ENCODE measurements at places on chromosomes 11 and 22.

DNA sequence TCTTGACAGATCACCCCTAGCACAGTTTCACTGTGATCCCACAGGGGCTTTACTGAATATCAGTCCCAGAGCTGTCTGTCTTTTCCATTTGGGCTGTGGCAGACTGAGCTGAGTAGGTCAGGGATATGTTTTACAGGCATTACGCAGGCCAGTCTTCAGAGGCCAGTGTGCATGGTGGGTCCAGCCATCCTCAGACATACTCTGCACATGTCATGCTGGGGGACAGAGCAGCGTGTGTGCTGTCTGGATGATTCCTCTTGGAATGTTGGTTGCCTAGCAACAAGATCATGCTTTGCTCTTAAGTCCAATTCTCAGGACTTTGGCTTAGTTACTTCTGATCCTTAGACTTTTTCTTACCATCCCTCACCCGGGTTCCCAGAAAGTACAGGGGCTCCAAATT, 736.5 kb downstream of the DLG2 start:
- DNase-seq, result no peak

DNA sequence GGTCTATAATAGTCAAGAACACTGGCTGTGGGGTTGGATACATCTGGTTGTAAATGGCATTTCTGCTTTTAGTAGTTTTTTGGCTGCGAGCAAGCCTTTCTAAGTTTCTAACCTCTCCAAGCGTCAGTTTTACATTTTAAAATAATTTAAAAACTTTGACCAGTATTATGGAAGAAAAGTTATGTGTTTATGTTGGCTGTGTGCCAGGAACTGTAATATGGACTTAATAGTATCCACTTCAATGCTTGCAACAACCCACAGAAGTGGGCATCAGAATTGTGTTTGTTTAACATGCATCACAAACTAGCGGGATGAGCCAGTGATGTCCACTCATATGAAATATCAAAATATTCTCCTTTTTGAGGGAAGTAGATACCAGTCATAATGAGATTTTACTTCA, 844.2 kb downstream of the JRKL start:
- DNase-seq, result no peak

DNA sequence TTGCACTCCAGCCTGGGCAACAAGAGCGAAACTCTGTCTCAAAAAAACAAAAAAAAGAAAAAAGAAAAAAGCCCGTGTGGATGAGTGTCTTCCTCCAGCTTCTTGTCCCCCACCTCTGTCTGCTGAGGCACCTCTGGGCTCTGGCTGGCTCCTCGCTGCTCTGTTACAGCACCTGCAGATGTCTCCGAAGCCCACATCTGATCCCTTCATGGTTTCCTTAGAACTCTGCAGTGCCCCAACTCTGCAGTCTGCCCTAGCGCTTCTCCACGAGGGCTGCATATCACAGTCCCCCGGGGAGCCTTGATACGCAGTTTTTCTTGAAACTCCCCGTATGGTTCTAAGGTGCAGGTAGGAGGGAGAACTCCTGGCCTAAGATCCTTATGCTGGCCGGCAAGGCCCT, 15.9 kb downstream of the KCTD17 start:
- DNase-seq, result no peak

DNA sequence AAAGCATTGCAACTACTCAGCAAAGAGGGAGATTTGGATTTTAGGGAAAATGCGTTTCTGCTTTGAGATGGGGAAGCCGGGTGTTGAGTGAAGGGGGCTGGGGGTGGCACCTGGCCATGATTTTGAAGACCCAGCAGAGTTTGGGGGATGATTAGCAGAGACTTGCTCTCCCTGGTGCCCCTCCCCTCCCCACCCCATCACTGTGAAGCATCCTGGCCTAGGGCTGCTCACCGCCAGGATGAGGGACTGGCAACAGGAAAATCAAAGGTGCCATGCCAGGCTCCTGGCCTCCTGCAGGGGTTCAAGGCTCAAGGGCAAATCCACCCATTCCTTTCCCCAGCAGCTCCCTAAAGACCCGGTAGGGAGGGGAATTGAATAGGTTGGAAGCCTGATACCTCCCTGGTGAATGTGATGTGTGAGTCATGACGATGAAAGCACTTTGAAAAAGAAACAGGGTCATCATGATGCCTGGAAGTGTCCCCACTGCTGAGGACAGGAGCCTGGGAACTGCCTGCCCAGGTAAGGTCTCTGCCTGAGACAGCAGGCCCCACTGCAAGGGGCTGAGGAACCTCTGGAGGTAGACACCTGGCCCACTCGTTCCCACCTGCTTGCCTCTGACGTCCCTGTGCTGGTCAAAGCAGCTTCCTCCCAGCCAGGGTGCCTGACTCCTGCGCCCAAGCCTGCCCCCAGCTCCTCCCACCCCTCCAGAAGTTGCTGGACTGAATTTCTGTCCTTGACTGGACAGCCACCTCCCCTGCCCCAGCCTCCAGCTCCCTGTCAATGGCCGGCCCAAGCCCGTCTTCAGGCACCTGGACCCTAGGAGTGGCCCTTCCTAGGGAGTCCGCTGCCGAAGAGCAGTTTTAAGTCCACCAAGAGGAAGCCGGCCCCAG, 1.7 kb downstream of the CHST1 start:
- DNase-seq, result peak; percentile 70

GRCh38 chr11:11512929-11513328, 108.9 kb downstream of the GALNT18 start:
- DNase-seq, result no peak

DNA sequence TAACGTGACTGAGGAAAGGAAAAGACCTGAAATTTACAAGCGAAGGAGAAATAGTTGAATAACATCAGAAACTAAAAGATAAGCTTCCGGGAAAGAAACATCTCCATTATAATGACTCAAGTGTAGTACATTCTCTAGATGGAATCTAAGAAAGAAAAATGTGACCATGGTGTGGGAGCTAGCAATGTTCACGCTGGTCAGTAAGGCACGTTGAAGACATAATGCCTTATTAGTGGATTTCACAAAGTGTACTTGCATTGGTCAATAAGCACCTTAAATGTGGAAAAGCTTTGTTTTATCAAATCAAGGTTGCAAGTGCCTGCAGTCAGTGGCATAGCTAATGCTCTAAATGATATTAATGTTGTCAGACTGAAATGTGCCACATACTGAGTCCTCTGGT, 2.8 kb upstream of the LARGE1 start:
- no peak for DNase-seq

- DNase-seq, result no peak
These were observed 74.3 kb downstream of the SHANK2 start for GRCh38 chr11:71178076-71178475.

DNA sequence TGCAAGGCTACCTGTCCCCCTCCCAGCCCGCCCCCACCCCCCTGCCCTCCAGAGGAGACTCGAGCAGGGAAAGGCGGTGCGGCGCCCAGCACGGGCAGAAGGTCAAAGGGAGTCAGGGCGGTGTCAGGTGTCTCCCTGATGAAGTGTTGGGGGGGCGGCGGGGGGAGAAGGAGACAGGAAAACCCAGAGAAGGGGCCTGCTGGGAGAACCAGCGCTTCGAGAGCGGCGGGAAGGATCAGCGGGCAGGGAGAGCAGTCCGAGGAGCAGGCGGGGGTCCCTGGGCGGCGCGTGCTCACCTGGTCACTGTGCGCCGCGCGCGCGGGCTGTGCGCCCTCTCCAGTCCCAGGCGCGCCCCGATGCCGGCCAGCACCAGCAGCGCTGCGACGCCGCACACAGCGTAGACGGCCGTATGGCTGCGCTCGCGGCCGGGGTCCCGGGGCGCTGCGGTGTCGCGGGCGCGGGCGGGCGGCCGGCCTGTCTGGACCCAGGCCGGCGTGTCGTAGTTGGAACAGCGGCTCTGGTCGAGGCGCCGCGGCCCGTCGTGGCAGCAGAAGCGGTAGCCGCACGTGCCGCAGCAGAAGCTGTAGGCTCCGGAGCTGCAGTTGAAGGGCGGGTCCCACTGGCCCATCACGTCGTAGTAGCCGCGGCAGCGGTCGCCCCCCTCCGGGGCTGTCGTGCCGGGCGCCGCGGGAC, 886 bp downstream of the SHISA8 start:
- no peak for DNase-seq

- DNase-seq, result no peak
These were observed 7.2 kb downstream of the PPFIBP2 start for GRCh38 chr11:7520981-7521487.

DNA sequence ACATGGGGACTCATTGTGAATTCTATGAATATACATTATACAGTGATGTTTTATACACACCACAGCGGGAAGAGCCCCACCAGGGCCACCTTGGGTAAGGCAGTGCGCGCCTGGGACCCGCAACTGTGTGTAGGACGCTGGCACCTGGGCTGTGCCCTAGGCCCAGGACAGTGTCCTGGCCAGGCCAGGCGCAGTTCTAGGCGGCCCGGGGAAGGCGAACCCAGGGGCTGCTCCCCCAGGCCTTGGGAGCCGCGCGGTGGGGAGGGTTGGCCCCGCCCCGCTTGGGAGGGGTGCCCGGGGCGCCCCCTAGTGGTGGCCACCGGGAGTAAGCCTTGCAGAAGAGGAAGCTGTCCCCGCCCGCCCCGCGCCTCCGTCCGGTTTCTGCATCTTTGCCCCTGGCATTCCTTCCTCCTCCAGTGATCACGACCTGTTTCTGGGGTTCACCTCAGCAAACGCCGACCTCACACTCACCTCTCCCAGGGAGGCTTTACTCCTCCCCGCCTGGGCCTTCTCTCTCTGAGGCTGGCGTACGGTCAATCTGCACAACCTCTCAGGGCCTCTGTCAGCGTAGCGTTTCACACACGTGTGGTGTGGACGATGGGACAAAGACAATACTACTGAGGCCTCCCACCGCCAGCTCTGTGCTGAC, 9.5 kb upstream of the EHD1 start:
- peak; percentile 96 for DNase-seq
